ENCODE measurements at places on chromosomes 4 and X.
A peak's percentile ranks its signal among the peaks of the same experiment; 100 is the strongest.

DNA sequence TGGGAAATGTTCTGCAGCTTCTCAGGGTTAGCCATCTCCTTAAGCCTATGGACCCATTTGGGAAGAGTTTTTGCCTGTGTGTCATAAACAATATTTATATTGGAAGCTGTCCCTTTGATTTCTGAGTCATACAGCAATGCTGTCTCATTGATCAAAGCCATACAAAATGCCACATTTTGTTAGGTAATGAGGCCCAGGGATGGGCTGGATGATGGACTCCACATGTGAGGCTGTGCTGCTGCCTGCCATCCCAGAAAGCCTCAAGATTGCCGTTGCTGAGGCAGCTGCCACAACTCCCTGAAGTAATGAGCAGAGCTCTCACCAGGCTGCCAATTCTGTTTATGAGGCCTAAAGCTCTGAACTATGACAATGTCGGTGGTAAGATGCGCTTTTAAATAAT, 12.2 kb upstream of the GJB1 start:
- DNase-seq = no peak
- no peaks in the 10 kb centered on the region for H3K27me3 ChIP-seq
- no peak overlapping the region for H3K4me3 ChIP-seq
- H3K36me3 ChIP-seq = no peaks in the 10 kb centered on the region
- no peak overlapping the region for H3K27ac ChIP-seq
- no peaks in the 10 kb centered on the region for H3K4me1 ChIP-seq

DNA sequence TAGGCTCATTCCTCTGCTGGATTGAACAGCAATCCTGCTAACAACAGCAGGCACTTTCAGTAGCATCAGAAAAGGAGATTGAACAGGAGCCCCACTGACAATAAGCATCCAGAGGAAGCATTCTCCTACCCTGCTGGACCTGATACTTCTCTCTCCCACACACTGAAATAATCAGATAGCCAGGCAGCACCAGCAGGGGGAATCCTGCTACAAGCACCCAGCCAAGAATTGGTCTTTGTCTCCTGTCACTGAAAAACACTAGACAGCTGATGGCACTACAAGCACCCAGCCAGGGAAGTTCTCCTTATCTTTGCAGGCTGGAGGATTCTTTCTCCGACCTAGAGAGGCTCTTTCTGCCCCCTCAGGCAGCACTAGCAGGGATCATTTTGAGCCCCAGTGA, 444.3 kb upstream of the GRIA3 start:
- no peak overlapping the region for H3K4me3 ChIP-seq
- H3K27me3 ChIP-seq = no peaks in the 10 kb centered on the region
- no peaks in the 10 kb centered on the region for H3K4me1 ChIP-seq
- H3K36me3 ChIP-seq = no peaks in the 10 kb centered on the region
- H3K27ac ChIP-seq = no peak overlapping the region

DNA sequence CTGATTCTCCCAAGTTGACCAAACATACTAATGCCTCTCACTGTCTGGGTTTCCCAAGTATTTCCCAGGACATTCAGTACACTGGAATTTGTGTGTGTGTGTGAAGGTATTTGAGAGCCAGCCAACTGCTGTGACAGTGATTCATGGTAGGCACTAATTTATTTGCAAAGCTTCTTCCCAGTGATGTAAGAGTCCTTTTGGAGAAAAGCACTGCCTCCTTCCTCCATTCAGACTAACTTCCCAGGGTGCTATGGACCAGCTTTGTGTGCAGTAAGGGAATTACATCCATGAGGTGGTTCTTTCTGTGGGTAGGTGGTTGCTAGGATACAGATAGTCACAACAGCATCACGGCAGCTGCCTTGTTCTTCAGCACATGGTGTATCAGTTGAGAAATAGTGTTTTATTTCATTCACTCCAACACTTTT, 8.7 kb downstream of the EGF start:
- H3K27me3 ChIP-seq = peaks cover 1% of the 10 kb centered on the region
- peaks cover 17% of the 10 kb centered on the region for H3K4me1 ChIP-seq
- no peak overlapping the region for H3K27ac ChIP-seq
- no peaks in the 10 kb centered on the region for H3K36me3 ChIP-seq
- no peak for DNase-seq
- no peak overlapping the region for H3K4me3 ChIP-seq

GRCh38 chrX:56233100-56233499, 944 bp downstream of the KLF8 start:
- DNase-seq = no peak
- no peak overlapping the region for H3K27ac ChIP-seq
- no peaks in the 10 kb centered on the region for H3K27me3 ChIP-seq
- H3K4me1 ChIP-seq = peaks cover 14% of the 10 kb centered on the region
- peak overlapping the region; percentile 87 for H3K4me3 ChIP-seq
- H3K36me3 ChIP-seq = no peaks in the 10 kb centered on the region

DNA sequence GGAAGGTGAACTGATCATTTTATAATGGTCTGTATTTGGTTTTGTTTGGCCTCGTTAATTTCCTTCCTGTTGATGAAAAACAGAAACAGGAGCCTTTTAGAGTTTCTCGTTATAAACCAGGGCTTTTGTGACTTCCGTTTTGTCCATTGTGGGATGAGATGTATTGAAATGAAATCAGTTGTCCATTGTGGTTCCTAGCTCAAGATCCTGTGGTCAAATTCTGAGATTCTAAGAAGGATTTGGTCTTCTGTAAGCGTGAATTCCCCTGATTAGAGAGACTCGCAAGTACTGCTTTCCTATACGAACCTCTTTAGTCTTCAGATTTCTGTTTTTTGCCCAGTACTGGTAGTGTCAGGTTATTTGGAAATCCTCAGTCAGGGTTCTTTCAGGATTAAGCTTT, 101.7 kb downstream of the RAPGEF2 start:
- H3K4me1 ChIP-seq = peaks cover 55% of the 10 kb centered on the region
- no peak for DNase-seq
- peak overlapping the region; percentile 13 for H3K27ac ChIP-seq
- no peak overlapping the region for H3K4me3 ChIP-seq

GRCh38 chr4:73341454-73341853, 62.6 kb upstream of the ALB start:
- peaks cover 2% of the 10 kb centered on the region for H3K27me3 ChIP-seq
- no peak overlapping the region for H3K4me3 ChIP-seq
- DNase-seq = peak; percentile 50
- H3K4me1 ChIP-seq = peaks cover 5% of the 10 kb centered on the region

GRCh38 chr4:22901631-22902030, 208.9 kb downstream of the GBA3 start:
- DNase-seq = no peak
- no peak overlapping the region for H3K27ac ChIP-seq
- H3K27me3 ChIP-seq = no peaks in the 10 kb centered on the region
- H3K36me3 ChIP-seq = no peaks in the 10 kb centered on the region
- no peaks in the 10 kb centered on the region for H3K4me1 ChIP-seq

DNA sequence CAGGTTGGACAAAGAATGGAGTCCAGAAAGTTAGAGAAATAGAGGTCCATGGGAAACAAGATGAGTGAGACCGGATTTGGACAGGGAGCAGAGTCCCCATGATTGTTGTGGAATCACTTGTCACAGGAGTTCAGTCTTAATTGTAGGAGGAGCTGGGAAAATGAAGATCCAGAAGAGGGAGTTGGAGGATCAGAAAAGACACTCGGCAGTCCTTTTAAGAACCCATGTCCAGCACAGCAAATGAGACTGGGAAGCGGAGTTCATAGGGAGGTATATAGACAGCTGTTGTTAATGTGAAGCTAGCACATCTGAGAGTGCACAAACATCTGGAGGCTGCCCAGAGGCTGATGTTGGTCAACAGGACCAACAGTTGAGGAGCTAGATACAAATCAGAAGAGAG, 111.4 kb upstream of the RXFP1 start:
- no peak overlapping the region for H3K27ac ChIP-seq
- no peaks in the 10 kb centered on the region for H3K36me3 ChIP-seq

DNA sequence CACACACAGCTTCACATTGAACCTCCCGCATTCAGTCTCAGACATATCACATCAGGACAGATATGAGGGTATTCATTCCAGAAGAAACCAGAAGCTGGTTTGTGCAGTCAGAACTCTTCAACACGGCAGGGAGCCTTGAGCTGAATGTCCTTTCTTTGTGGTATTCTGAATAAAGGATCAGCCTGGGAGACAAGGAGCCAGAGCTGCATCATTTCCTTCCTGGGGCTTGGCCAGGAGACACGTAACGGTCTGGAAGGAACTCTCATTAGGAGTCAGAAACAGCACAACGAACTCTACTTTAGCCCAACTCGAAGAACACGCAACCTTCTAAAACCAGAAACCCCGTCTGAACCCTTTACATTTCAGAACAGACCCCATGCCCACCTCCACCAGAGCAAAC, 46.4 kb downstream of the KDR start:
- peaks cover 54% of the 10 kb centered on the region for H3K36me3 ChIP-seq
- H3K27ac ChIP-seq = peak overlapping the region; percentile 95
- peaks cover 17% of the 10 kb centered on the region for H3K27me3 ChIP-seq
- peak overlapping the region; percentile 75 for H3K4me3 ChIP-seq

DNA sequence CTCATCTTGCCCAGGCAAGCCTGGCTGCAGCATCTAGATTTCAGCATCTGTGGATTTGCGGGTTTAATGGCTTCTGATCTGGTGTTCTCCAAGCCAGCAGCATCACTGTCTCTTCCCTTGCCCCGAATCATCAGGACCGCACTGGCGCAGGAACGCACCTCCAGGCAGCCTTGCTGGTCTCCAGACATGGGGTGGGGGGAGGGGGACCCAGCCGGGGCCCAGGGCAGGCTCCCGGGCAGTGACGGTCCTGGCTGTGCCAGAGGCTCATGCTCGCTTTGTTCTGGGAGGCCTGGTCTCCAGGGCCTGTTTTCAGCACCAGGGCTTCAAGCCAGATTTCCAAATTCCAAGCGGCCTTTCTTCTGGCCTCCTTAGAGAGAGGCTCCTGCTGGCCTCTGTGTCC, 4.9 kb downstream of the CFAP99 start:
- DNase-seq = no peak
- peaks cover 13% of the 10 kb centered on the region for H3K4me1 ChIP-seq
- H3K27me3 ChIP-seq = peaks cover 23% of the 10 kb centered on the region

GRCh38 chr4:140637836-140638235, 69.1 kb upstream of the UCP1 start:
- DNase-seq = peak; percentile 35
- H3K36me3 ChIP-seq = peaks cover 21% of the 10 kb centered on the region
- H3K27me3 ChIP-seq = peaks cover 7% of the 10 kb centered on the region
- no peak overlapping the region for H3K27ac ChIP-seq

GRCh38 chrX:123153846-123154335, 30.2 kb upstream of the GRIA3 start:
- DNase-seq = no peak
- no peak overlapping the region for H3K4me3 ChIP-seq
- H3K27ac ChIP-seq = no peak overlapping the region
- H3K36me3 ChIP-seq = no peaks in the 10 kb centered on the region
- H3K4me1 ChIP-seq = no peaks in the 10 kb centered on the region

GRCh38 chr4:76147454-76148141, 599 bp downstream of the NUP54 start:
- peaks cover 9% of the 10 kb centered on the region for H3K27me3 ChIP-seq

- no peaks in the 10 kb centered on the region for H3K36me3 ChIP-seq
- peak; percentile 11 for DNase-seq
- peaks cover 4% of the 10 kb centered on the region for H3K4me1 ChIP-seq
Measured at GRCh38 chr4:189162073-189162789, 778.4 kb upstream of the FRG1 start.

- H3K4me3 ChIP-seq = no peak overlapping the region
- H3K27me3 ChIP-seq = no peaks in the 10 kb centered on the region
- no peaks in the 10 kb centered on the region for H3K4me1 ChIP-seq
- no peak overlapping the region for H3K27ac ChIP-seq
Measured at GRCh38 chrX:11210415-11210801, 82.8 kb upstream of the AMELX start.

- H3K36me3 ChIP-seq = peaks cover 8% of the 10 kb centered on the region
- peak overlapping the region; percentile 32 for H3K27ac ChIP-seq
- no peak for DNase-seq
- H3K4me1 ChIP-seq = peaks cover 18% of the 10 kb centered on the region
- no peak overlapping the region for H3K4me3 ChIP-seq
- H3K27me3 ChIP-seq = no peaks in the 10 kb centered on the region
Measured at GRCh38 chr4:169657470-169658107, 37.2 kb downstream of the CLCN3 start.

- H3K4me1 ChIP-seq = no peaks in the 10 kb centered on the region
- no peak for DNase-seq
- no peak overlapping the region for H3K4me3 ChIP-seq
- peaks cover 23% of the 10 kb centered on the region for H3K36me3 ChIP-seq
- H3K27me3 ChIP-seq = no peaks in the 10 kb centered on the region
- no peak overlapping the region for H3K27ac ChIP-seq
Measured at GRCh38 chr4:15601862-15602261, 53.3 kb downstream of the FBXL5 start.

DNA sequence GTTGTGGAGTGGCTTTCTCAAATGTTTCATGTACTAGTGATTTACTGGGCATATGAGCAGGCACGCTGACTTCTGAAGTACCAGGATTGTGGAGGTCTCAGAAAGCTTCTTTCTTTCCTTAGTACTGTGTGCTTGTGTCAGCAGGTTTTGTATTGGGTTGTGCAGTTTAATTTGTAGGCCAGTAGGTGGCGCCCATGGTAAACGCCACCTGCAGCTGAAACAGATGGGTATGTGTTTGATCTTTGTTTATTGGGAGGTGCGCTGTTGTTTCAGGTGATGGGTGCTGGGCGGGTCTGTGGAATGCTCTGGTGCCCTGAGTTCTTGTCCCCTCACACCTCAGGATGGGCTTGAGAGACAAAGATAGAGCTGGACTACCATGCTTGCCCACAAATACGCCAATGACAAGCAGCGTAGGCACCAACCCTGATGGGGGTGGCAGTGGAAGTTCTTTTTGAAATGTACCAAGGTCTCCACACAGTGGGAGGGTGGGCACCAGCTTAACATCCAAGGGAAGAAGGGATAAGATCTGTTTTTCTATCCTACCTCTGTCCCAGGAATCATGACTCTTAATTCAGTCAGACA, 141.5 kb downstream of the RPS6KA6 start:
- no peak overlapping the region for H3K4me3 ChIP-seq
- no peak overlapping the region for H3K27ac ChIP-seq
- no peaks in the 10 kb centered on the region for H3K36me3 ChIP-seq
- no peaks in the 10 kb centered on the region for H3K4me1 ChIP-seq
- peak; percentile 24 for DNase-seq
- H3K27me3 ChIP-seq = peaks cover 1% of the 10 kb centered on the region

GRCh38 chrX:24231131-24231540, 81.6 kb downstream of the ZFX start:
- H3K4me3 ChIP-seq = no peak overlapping the region
- H3K27ac ChIP-seq = no peak overlapping the region
- peaks cover 2% of the 10 kb centered on the region for H3K27me3 ChIP-seq
- no peaks in the 10 kb centered on the region for H3K36me3 ChIP-seq
- no peak for DNase-seq

DNA sequence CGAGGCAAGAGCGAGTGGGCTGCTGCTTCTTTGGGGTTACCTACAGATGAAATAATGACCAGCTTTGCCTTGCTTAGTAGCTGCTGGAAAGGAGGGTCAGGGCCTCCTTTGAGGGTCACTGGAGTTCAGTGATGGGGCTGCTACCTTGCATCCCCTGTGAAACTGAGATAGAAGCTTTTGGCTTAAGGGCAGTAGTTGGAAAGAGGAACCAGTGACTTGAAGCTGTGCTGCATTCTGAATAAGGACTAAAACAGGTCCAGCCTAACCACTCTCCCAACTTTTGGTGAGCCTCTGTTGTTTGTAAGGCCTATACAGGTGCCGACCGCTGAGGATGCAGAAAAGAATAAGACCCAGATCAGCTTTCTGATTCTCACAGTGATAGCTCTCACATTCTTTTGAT, 41.2 kb downstream of the RASL11B start:
- no peak overlapping the region for H3K4me3 ChIP-seq
- H3K27me3 ChIP-seq = no peaks in the 10 kb centered on the region
- no peak for DNase-seq
- H3K36me3 ChIP-seq = peaks cover 18% of the 10 kb centered on the region
- no peak overlapping the region for H3K27ac ChIP-seq

- H3K27me3 ChIP-seq = no peaks in the 10 kb centered on the region
- H3K4me1 ChIP-seq = no peaks in the 10 kb centered on the region
- H3K27ac ChIP-seq = no peak overlapping the region
Measured at GRCh38 chr4:156568041-156568440, 403.6 kb downstream of the PDGFC start.
